Retina (tissue), 1 donor: ENCODE measurements at places on chromosomes 16 and 17.

DNA sequence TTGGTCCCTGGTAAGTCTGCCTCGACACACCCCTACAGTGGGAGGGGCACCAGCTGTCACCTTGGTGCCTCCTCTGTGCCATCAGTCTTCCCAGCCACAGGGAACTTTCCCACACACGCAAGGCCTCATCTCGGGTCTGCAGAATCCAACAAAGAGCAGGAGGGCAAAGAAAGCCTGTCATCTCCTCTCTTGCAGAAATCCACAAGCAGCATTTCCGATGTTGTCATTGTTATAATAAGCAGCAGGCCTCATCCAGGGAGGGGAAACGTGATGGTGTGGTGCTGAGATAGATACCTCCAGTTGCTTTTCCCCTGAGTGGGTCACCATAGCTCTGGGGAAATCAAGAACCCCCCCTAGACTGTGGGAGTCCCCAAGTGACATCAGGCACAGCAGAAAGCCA lies 110.4 kb downstream of the CMIP start:
- no peak for DNase-seq

- DNase-seq, result no peak
Observed at GRCh38 chr16:50866806-50867205, 124.9 kb downstream of the CYLD start.

GRCh38 chr17:63430223-63430622 lies 15.9 kb downstream of the CYB561 start:
- no peak for DNase-seq

DNA sequence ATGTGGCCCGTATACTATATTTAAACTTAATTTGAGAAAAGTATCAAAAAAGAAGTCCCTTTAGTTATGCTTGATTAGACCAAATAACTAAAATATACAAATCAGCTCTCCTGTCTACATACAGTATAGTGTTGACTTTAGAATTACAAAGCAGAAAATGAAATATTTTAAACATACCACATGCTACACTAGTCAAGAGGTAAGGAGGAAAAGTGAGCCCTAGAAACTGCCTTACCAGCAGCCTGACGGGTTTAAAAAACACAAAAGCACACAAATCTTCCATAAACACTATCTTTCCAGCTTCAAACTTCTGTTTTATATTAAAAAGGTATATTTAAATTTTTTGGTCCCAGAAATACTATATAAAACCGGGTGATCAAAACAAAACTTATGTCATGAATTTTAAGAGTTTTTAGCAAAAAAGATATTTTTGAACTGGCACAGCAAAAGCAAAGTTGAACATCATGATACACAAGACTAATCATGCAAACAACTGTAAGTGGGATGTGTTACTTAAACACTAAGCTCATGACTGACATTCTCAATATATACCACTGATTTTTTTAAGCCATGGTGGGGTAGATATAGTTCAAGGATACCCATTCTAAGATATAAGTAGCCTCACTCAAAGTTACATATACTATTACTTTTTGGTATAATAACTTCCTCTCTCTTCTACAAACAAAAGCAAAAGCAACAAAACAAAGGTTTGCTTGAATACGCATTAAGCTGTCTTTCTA lies 11.8 kb downstream of the KLHL10 start:
- DNase-seq, result no peak
